ENCODE measurements at places on chromosomes 7 and 10.

DNA sequence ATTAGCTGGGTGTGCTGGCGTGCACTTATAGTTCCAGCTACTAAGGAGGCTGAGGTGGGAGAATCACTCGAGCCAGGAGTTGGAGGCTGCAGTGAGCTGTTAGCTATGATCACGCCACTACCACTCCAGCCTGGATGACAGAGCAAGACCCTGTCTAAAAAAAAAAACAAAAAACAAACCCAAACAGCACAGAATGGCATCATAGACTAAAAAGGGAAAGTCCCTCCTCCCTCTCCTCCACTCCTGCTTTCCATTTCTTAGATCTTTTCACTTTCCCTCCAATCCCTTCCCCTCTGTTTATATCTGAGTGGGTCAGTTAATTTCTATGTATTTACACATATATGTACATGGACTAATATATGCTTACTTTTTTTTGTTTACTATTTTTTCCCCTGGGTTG is 10.4 kb upstream of the PIP4K2A start:
- no peak for DNase-seq

DNA sequence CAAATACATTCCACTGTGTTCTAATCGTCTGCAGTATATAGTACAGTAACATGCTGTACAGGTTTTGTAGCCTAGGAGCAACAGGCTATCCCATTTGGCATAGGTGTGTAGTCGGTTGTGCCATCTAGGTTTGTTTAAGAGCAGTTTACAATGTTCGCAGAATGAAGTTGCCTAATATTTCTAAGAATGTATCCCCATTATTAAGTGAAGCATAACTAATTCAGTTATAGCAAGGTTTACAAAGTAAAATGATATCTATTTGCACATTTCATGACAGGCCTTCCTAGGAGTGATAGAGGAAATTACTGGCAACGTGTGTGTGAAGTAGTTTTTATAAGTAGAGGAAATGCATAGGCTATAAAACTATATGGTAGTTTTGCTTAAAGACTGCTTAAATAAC is 4.0 kb downstream of the CREM start:
- no peak for DNase-seq

DNA sequence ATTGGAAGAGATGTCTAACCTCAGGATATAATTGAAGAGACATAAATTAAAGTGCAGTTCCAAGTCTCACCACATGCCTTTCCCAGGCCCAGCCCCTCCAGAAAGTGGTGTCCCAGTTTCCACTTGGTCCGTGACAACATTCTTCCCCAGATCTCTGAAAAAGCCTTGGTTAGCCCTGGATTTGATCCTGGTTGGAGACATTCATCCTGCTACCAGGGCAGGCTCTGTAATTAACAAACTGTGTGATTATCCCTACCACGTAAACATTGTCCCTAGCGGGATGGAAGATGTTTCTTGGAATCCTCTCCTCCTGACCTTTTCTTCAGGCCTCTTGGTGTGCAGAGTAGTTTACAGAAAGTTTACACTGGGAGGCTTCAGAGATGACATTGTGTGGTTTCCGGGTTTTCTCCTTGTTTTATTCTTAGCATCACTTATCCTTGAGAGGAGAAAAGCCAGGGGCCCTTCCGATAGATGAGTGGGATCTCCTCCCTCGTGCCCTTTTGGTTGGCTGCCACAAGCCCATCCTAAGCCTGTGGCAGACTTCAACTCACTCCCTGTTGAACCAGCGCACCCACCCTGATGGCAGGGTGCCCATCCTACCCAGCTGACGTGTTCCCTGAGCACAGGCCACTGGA is 83.8 kb downstream of the COL13A1 start:
- no peak for DNase-seq

DNA sequence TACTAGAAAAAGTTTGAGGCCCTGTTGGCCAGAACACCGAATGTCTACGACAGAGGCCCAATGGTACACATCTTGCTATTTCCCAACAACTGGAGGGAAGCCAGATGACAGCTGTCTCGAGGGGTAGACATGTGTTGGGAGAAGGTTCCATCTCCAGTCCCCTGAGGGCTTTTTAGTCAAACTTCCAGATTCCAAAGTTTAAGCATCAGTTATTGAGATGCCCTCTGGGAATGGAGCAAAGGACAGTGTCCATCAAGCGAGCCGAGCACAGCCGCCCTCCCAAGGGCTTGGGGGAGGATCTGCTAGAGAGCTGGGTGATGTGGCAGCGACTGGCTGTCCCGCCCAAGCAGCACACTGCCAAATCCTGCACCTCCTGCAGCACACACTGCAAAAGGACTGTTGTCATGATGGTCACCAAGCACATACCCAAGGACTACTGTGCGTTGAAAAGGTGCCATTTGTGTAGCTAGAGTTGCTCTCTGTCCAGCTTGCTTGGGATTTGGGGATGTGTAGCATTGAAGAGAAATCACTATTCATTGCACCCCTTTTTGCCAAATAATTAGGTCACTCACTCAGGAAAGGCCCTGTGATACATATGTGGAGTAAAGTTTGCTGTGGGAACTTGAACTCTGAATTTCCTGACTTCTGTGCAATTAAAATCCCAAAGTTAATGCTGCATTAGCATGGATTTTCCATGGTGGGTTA is 164.6 kb downstream of the TRIL start:
- no peak for DNase-seq

DNA sequence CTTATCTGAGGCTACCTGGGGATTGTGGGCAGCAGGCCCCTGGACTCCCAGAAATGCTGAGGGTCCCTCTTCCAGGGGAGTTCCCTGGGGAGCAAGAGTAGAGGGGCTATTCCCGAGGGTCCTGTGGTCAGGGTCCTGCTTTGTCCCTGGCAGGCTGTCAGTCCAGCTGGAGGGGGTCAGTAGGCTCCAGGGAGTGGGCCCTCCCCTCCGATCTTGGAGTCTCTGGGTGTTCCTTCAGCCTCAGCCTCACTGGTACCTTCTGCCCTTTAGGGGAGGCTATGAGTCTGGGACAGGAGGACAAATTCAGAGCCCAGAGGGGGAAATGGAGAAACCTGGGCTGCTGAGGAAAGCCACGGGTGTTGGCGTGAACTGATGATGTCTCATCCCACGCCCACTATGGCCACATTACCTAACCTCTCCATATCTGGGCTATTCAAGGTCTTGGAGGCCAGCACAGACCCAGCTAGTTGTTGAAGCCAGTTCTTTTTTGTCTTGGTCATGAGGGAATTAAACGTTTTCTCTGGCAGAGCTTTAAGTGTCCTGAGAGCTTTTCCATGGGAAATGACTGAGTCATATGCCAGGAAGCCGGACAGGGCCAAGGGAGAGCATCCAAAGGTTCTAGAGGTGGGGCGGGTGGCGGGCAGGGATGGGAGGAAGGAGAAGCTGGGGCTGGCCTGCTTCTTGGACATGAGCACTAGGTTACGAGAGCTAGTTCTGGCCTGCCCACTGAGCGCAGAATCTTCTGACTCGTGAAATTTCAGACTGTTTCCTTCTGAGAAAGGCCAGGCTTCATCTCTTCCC is 6.2 kb downstream of the CALHM2 start:
- DNase-seq: peak; percentile 21

GRCh38 chr7:57203161-57203791 is 71.0 kb upstream of the ZNF479 start:
- no peak for DNase-seq

GRCh38 chr10:94417321-94417720 is 15.0 kb downstream of the TBC1D12 start:
- DNase-seq: no peak

DNA sequence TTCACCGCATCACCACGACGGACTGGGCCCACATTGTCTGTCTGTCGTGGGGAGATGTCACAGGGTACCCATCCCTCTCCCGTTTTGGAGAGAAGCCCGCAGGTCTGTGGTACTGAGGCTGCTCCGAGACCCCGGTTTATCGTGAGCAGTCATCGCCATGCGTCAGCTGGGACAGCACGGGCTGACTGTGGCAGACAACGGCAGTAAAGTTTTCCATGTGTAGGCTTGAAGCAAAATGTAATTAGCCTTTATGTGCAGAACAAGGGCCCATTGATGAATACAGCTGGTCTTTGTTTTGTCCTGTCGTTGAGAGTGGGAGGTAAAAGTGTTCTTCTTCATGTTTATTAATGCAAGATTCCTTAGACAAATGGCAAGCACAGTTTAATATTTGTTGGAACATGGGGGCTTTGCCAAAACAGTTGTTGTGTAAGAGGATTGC is 167.4 kb upstream of the SH2B2 start:
- DNase-seq: peak; percentile 91

DNA sequence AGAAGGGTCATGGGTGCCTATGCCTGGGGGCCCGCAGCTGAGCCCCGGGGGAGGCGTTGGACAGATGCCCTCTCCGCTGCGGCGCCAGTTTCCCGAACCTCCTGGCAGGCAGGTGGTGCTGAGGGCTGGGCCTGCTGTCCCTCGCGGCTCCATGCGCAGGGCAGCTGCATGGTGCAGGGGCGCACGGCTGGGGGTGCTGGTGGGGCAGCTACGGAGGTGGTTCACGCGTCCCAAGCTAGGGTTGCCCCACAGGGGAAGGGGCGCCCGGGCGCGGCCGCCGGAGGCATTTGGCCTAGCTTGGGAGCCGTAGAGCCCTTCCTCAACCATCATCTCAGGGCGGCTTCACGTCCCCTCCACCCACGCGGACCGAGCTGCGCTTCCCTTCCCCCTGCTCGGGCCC is 146.0 kb downstream of the CCDC201 start:
- no peak for DNase-seq

DNA sequence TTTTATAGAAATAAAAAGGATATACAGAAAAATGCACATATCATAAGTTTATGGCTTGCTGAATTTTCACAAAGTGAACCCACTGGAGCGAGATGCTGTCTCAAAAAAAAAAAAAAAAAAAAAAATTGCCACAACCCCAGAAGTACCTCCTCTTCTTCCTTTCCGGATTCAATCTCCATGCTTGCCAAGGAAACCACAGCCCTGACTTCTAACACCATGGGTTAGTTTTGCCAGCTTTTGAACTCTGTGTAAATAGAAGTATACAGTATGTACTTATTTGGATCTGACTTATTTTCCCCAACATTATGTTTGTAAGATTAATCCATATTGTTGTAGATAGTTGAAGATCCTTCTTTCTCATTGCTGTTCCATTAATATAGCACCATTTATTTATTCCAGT is 40.0 kb downstream of the FANK1 start:
- DNase-seq: no peak

DNA sequence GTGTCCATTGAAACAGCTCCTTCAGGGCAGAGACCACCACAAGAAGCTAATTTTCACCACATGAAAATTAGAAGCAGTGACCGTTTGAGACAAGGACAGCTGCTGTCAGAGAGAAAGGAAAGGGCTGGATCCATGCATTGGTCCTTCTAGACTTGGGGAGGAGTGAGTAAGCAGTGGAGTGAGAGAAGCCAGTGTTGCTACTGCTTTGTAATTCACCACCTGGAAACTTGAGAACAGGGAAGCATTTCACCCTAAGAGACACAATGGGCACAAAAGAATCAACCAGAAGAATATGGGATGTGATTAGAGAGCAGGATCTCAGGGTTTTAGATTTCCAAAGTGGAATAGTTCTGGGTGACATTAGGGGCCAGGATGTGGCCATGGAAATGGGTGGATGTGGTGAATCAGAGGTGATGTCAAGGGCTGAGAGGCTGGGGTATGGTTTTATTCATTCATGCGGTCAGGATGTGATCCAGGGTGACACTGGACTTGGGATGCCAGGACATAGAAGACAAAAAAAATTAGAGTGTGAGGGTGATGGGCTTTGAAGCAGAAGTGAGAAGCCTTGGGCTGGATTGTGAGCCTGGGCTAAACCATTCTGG is 61.6 kb downstream of the DENND11 start:
- DNase-seq: no peak

GRCh38 chr7:125773113-125773785 is 843.6 kb upstream of the POT1 start:
- DNase-seq: no peak

DNA sequence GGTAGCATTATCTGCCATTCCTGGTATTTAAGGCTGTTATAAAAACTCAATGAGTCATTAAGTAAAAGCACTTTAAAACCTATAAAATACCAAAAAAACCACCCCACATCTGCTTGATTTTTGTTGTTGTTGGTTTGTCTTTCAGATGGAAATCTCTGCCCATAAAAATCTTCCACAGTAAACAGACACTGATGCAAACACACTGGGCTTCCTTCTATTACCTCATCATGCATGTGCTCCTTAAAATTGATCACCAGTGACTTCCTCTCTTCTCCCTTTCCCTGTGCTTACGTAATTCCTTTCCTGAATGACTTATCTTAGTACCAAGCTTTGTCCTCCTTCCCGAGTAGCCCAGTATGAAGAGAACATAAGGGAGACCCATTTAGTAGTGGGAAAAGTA is 167.2 kb downstream of the EVX1 start:
- DNase-seq: no peak

DNA sequence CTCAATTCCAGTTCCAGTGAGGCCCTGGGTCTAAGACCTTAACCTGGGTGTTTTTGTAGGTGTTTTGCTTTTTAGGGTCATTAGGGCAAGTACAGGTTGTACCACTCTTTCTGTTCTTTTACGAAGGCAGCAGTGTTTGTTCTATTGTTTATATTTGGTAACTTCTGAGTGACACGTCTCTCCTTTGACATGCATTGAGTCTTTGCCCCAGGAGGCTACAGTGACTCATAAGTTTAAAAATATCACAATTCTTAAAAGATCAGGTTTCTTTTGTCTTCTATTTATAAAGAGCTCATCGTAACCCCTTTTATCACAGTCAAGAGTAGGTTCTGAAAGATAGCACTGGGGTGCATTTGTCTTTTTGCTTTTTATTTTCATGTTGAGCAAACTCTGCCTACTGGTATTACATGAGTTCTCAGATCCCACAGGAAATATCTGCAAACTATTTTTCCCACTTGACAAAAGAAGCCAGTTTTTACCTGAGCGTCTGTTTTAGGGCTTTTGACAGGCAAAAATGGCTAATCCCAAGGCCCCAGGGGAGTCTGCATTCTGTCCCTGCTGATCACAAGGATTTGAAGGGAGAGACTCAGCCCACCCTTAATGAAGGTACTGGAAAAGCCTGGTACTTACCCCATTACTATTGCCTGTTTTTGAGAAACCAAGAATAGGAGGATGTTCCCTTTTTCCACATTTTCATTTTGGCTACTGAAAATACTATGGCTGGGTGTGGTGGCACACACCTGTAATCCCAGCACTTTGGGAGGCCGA is 7.9 kb downstream of the NUDT13 start:
- no peak for DNase-seq

DNA sequence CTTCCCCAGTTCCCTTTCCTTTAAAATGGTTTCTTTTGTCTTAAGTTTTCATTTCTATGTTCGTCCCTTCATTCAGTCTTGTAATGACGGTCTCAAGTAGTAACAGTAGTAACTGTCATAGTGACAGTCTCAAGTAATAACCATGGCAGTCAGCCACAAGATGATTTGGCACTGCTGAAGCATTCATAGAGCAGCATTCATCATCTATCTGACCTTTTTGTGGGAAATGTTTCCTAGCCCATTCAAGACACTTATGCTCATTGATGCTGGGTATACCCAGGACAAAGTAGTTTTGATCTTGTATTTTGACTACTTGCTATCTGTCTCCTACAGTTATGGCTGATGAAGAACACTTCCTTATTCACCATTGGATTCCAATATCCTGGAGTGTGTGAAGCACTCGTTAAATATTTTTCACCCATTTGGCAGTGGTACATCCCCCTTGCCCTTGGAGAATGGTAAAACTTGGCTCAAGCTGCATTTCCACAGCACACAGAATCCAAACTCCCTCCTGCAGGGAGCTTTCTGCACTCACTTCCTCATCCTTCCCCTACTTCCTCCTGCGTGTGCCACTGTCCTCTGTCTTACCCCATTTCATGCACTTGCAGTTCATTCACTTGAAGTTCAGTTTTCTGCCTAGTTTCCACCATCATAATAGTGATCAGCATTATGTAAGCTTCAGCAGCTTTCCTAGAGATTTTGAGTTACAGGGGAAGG is 19.0 kb downstream of the GIMAP4 start:
- DNase-seq: peak; percentile 29

- peak; percentile 47 for DNase-seq
Measured at GRCh38 chr7:130021105-130021834, 29.9 kb downstream of the ZC3HC1 start.

GRCh38 chr7:104823177-104823576 is 190.8 kb upstream of the KMT2E start:
- DNase-seq: no peak
